ENCODE measurements at places on chromosomes 3 and 15.

GRCh38 chr15:37253877-37254276 lies 153.5 kb upstream of the MEIS2 start:
- DNase-seq: no peak

DNA sequence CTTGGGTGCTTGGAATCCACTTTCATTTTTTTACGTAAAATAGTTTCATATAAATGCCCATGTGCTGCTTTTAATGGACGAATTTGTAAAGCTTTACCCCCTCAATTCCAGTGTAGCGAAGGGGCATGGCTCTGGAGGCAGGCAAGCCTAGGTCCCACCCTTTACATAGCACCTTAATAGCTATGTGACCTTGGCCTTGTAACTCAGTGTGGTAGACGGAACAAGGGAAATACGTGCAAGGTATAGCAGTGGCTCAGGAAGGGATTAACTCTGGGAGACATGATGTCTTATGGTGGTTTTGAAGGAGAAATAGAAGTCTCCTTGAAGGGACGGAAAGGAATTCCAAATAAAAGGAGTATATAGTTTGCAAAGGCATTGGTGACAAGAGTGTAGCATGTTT lies 1.4 kb downstream of the SEC61A1 start:
- no peak for DNase-seq

- DNase-seq: no peak
Observed at GRCh38 chr3:29822071-29822470, 541.2 kb downstream of the RBMS3 start.

GRCh38 chr15:63030101-63030551 lies 12.4 kb upstream of the TPM1 start:
- DNase-seq: no peak

DNA sequence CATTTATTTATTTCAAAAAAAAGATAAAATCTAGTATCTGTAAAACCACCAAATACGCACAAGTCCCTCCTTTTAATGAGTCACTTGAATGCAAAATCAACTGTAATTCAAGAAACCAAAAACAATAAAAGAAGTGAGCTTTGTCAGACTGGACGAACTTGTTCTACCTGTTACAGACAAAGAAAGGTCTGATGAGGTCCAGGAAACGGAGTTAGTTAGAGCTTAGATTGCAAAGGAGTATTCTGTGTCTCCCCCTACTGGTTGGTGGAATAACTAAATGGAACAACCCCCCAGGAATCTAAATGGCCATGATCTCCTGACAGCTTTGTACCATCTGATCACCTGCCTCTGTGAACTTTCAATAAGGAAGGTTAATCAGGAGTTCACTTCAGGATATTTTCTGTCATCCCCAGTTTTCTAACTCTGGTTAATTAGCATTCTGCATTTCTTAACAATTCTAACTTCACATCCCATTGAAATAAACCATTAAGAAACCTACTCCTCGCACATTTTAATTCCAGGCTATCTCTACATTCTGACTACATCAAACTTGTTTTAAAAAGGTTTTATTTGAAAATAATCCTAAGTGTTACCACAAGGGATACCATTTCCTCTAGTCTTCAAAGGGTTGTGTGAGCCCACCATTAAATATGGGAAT lies 333.0 kb upstream of the SATB1 start:
- no peak for DNase-seq

GRCh38 chr3:10948326-10948725 lies 44.2 kb upstream of the SLC6A1 start:
- no peak for DNase-seq

DNA sequence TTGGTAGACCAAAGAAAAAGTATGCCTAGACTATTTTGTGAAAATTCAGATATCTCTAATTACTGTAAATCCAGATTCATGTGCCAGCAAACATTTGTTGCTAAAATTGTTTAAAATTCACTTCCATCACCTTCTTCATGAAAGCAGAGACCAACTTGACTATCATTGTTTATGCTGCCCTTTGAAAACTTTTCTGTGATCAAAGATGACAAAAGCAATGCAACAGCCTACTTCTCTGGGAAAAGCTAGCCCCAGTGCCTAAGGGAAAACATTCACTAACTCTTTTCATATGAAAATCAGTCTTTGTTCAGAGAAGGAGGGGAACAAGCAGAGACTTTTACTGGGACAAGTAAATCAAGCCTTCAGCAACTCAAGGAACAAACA lies 178.0 kb upstream of the P2RY1 start:
- DNase-seq: no peak

- DNase-seq: no peak
Observed at GRCh38 chr3:146491303-146491702, 21.9 kb upstream of the PLSCR2 start.

GRCh38 chr15:53789654-53790375 lies 30.4 kb upstream of the WDR72 start:
- DNase-seq: no peak

GRCh38 chr15:88071141-88071540 lies 185.4 kb downstream of the NTRK3 start:
- no peak for DNase-seq

DNA sequence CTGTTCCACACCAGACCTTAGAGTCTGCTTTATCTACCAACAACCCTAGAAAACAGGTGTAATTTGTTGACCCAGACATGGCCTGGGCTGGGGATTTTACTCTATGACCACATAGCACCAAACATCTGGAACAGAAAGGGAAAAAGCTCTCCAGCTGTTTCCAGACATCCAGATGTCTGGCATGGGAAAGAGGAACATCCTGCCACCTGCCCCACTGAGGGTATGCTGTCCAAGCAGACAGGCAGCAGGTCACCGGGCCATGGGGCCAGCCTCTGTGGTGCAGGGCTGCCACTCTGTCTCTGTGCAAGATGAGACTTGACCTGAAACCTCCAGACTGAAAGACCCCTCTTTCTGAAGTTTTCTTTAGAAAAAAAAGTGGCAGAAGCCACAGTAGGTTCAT lies 359.3 kb upstream of the ICE2 start:
- no peak for DNase-seq

DNA sequence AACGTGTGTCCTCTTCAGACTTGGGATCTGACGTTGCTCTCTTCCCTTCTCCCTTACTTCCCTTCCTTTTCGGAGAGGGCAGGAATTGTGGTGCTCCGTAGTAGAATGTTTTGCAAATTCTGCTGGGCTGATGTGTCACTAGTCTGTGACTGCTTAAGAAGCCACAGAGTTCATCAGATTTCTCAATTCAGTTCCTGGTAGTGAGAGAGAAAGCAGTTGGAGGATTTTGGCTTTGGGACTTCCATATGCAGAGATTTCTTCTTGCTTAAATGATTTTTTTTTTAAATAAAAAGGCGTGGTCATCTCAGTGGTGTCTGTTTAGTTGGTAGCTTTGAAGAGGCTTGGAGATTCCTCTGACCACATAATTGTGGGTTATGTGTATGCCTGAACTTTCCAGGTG lies 10.1 kb downstream of the CEMIP start:
- no peak for DNase-seq

- DNase-seq: no peak
Observed at GRCh38 chr15:87805117-87805820, 451.3 kb downstream of the NTRK3 start.

DNA sequence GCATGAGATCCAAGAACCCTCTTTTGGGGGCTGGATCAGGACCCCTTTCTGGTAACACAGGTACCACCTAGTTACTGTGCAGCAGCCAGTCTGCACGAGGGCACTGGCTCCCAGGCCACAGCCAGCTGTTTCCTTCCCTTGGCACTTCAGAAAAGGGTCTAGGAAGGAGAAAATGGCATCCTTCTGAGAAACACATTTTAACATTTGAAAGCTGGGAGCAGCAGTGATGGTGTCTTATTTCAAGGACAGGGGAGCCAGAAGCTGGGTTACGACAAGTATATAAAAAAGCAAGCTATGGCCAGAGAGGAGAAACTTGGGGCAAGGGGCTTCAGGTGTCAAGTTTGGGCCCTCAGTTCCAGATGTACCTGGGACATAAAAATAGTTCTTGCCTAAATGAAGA lies 282.8 kb downstream of the CTNNB1 start:
- no peak for DNase-seq

DNA sequence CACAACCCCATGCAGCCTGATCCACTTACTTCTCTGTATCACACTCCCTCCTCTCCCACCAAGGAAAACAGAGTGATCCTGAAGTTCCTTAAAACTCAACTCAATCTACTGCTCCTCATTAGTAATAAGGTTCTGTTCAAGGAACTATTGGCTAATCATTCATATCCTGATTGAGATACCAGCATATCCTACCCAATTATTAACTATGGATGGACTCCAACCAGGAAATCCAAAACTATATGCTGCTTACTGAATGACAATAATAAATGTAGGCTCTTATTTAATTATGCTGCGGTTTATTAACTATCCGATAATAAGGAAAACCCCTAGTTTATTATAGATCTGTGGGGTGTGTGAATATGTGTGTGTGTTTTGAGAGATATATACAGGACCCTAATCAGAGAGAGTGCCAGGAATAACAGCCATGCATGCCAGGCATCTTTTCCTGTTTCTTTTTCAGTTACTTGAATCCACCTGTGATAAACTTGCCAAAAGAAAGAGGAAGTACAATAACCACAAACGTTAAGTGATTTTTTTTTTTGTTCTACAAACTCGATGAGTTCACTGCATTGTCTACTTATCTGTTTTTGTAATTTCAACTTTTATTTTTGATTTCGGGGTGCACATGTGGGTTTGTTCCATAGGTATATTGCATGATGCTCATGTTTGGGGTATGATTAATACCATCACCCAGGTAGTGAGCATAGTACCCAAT lies 1031.7 kb upstream of the CFAP20DC start:
- DNase-seq: no peak

DNA sequence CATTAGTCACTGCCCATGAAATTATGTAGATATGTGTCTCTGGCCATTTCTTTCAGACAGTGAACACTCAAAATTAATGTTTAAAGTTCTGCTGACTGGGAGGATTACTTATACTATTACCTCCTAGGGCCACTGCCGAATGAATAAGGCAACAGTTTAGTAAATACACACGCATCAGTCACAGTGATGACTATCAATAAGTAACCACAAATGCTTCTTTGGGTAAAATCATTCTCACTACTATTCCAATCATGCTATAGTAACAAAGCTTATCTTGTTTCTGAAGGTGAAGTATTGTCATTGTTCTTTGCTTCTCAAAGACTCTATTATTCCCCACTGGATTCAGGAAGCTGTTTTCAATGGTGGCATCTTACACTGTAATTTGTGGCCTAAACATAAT lies 478.8 kb downstream of the EPHA3 start:
- DNase-seq: no peak

GRCh38 chr3:195823999-195824398 lies 12.3 kb upstream of the MUC4 start:
- DNase-seq: no peak

DNA sequence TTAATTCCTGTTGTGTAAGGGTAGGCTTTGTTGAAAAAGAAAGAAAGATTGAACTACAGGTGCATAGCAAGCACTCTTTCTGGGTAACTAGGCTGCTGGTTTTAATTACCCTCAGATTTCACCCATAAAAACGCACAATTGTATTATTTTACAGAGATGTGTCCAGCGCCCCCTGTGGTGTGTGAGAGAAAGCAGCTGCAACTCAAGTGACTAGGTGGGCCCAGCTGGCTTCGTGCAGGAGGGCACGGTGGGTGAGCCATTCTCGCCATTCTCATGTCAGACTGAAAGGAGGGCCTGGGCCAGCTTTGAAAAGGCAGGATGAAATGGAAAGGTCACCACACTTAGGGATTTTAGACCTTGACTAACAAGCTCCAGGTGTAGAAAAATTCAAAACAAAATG lies 122.6 kb downstream of the LRIG1 start:
- peak; percentile 47 for DNase-seq

DNA sequence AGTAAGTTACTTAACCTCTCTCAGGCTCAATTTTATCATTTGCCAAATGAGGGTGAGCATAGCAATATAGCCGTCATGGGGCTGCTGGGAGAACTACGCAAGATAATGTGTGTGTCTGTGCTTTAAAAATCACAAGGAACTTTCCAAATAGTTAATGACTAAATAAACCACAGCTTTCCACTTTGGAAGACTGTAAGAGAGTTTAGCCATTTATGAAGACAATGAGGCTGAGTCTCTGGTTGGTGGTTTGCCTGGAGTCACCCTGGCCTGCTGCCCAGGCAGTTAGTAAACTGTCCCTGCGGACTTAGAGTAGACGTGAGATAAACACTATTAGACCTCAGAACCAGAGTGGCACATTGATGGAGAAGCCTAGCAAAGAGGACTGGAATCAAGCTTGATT lies 357.7 kb downstream of the CLSTN2 start:
- DNase-seq: no peak

Data from activated T-cell treated with anti-CD3 and anti-CD28 coated beads, Interleukin-2, amount 50 U/mL, for 48 hours (primary cell).